ENCODE measurements at places on chromosomes 13 and 19. TPM values are rescaled to one million over a fixed set of nuclear protein-coding genes. Genes with fewer than 3 reads are reported as not detected.

ZNF578 gene
- polyA plus RNA-seq = 7.9 TPM

GRCh38 chr13:91232716-91233115, 114.8 kb upstream of the MIR17HG start:
- DNase-seq = no peak

DNA sequence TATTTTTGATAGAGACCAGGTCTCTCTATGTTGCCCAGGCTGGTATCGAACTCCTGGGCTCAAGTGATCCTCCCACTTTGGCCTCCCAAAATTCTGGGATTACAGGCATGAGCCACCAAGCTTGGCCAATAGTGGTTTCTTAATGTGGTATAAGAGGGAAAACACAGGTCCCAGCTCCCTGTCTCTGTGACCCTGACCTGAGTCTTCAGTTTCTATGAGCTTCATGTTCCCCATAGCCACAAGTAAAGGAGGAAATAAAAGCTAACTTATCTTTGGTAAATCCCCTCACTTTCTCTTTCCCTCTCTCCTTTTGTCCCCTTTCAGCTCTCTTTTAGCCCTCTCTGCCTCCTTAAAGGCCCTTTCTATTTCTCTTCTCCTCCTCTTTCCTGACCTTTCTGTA, 50.3 kb downstream of the ABCC4 start:
- DNase-seq = no peak

DNA sequence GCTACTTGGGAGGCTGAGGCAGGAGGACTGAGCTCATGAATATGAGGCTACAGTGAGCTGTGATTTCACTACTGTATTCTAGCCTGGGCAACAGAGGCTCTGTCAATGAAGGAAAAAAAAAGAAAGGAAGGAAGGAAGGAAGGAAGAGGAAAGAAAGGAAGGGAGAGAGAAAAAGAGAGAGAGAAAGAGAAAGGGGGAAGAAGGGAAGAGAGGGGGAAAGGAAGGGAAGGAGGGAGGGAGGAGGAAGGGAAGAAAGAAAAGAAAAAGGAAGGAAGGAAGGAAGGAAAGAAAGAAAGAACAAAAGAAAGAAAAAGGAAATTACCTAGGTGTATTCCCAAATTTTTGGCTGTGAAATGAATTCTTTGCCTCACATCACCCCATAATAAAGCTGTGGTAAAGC, 7.2 kb upstream of the RFX2 start:
- no peak for DNase-seq

DNA sequence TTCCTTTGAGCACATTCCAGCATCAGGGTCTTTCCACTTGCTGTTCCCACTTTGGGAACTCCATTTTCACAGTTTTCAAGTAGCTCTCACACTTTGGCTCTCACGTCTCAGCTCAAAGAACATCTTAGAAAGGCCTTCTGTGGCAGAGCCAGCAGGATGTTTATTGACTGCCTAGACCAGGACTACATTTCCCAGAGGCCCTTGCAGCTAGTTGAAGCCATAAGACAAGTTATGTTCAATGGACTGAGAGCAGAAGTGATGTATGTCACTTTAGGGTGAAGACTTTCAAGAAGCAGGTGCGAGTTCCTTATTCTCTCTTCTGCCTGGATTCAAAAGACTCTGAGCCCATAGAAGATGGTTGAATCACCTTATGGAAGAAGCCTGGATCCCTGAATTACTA, 4.3 kb upstream of the HAUS5 start:
- no peak for DNase-seq

Data from left kidney (tissue), 8 donors.